Fibroblast of villous mesenchyme (primary cell): ENCODE measurements at places on chromosomes 6 and 20.

DNA sequence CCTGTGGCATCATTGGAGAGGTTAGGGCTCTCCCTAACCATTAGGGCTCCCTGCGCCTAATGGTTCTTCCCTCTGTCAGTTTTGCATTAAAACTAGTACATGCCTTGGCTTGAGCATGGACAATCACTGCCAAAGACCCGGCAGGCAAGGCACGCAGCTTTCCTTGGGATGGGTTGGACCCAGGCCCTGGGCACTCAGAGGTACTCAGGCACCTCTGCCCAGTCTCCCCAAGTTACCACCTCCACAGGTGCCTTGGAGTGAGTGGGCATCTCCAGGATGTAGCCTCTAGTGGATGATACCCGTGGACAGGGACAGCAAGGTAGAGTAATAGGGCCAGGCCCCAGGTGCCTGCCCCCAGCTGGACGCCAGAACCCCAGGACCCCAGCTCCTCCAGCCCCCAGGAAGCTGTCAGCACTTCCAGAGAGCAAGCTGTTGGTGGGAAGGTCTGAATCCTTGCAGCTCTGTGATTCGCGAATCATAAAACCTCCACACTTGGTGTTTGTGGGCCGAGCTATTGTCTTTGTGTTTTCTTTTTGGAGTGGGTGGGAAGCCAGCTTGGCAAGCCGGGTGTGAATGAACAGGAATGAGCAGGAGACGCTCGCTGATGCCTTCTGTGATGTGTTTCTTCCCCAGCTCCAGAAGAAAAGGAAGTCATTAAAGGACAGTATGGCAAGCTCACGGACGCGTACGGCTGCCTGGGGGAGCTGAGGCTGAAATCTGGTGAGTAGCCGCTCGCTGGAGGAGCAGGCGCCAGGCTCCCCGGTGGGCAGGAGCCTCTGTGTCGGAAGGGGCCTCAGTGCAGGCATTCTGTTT is 35.1 kb downstream of the SYNJ2 start:
- DNase-seq, result no peak

GRCh38 chr6:40353967-40354452 is 233.2 kb downstream of the LRFN2 start:
- DNase-seq, result no peak

DNA sequence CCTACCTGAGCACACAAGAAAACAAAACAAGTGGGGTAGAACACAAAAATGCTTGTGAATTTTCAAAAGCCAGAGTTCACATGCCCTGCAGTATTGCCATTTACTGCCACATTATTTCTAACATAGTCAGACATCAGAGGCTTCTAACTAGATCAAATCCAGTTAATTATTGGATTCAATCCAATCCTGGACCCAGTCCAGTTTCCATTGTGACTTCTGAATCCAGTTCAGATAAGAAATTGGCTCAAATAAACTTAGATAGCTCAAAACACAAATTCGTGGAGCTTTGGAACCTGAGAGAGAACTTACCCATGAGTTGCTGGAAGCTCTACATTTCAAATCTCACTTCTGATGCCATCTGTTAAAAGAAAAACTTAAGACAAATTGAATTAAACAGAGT is 85.2 kb upstream of the ANKEF1 start:
- no peak for DNase-seq

DNA sequence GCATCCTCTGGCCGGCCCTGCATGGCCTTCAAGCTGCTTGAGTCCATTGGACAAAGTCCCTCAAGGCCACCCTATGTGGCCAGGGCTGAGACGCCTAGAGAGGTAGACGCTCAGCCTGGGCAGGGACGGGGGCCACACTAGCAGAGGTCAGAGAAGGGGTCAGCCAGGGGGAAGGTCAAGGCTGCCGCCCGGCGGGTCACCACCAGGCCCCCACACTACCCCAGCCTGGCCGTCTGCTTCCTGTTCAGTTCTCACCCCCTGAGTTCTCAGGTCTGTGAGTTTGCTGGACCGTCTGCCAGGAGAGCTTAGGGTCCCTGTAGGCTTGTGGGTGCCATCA is 37.3 kb downstream of the NTSR1 start:
- no peak for DNase-seq

DNA sequence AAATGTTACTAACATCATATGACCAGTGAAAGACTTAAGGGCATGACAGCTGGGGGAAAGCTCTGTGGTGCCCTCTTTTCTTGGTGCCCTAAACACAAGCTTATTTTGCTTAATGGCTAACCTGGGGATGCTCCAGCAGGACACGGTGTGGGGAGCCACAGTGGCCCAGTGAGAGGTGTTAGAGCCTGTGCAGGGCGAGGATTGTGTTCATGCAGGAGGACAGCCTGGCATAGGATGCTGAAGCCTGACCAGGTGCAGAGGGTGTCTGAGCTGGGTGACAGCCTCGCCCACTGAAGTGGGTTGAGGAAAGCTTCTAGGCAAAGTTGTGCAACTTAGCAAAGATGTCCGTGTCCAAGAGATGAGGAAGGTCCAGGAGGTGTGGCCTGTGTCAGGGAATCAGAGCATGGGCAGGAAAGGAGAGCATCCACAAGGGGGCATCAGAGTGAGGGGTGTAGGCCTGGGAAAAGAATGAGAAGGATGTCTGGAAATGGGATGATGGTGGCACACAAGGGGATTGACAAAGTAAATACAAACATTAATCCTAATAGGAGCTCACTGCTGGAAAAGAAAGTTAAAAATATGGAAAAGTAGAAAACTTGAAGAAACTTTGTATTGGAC is 33.9 kb downstream of the SLC17A4 start:
- DNase-seq, result peak; percentile 52

- no peak for DNase-seq
Observed at GRCh38 chr6:10463491-10464481, 48.9 kb upstream of the TFAP2A start.

- DNase-seq, result peak; percentile 95
Observed at GRCh38 chr6:37499433-37500293, at the start of gene CCDC167. TSS of gene CCDC167 (minus strand) at chr6:37499893. CDS start at chr6:37499863, 30 bp downstream.

- DNase-seq, result no peak
Observed at GRCh38 chr6:169391473-169392071, 137.9 kb upstream of the THBS2 start.

- no peak for DNase-seq
Observed at GRCh38 chr6:109034526-109034925, 60.1 kb downstream of the SESN1 start.

GRCh38 chr6:146741609-146742008 is 142.8 kb downstream of the ADGB start:
- peak; percentile 54 for DNase-seq

DNA sequence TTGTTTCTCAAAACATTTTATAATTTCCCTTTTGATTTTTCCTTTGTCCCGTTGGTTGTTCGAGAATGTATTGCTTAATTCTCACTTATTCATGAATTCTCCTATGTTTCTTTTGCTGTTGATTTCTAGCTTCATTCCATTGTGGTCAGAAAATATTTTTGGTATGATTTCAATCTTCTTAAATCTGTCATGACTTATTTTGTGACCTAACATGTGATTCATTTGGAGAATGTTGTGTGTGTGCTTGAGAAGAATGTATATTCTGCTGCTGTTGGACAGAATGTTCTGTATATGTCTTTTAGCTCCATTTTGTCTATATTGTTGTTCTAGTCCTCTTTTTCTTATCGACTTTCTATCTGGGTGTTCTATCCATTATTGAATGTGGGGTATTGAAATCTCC is 286.2 kb upstream of the RNF217 start:
- DNase-seq, result peak; percentile 35

DNA sequence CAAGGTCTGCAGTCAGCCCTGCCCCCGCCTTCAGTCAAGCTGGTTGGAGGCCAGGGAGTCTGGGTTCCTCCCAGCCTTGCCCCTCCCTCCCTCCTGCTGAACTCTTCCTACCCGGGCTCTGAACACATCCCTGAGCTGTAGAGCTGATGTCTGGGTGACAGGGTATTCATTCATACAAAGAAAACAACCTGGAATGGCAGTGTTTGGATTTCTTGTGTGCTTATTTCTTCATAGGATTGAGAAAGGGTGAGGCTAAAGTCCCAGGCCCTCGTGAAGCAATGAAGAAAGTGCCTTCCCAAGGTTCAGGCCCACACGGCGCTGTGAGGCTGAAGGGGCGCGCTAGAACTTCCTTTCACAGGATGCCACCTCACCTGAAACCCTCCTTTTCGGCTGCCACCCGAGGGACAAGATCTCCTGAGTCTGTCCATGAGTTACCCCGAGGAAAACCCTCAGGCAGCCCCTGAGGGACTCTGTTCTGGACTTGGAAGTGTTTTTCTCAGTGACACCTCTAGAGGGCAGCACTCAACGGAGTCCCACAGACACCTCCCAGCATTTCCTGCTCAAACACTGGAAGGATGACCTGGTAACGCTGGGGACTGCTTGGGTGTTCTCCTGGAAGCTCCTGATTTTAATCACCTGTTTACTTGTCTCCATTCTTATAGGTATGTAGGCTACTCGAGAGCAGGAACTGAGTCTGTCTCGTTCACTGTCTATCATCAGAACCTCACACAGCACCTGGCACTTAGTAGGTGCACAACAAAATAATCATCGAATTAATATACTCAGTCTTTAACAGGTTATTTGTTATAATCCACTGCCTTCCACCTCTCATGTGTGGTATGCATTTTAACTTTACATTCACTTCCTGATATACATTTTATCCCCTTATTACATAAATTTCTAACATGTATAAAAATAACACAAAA is 11.8 kb upstream of the GSTA1 start:
- DNase-seq, result peak; percentile 47

- no peak for DNase-seq
Observed at GRCh38 chr6:25005010-25005409, 69.2 kb upstream of the RIPOR2 start.

DNA sequence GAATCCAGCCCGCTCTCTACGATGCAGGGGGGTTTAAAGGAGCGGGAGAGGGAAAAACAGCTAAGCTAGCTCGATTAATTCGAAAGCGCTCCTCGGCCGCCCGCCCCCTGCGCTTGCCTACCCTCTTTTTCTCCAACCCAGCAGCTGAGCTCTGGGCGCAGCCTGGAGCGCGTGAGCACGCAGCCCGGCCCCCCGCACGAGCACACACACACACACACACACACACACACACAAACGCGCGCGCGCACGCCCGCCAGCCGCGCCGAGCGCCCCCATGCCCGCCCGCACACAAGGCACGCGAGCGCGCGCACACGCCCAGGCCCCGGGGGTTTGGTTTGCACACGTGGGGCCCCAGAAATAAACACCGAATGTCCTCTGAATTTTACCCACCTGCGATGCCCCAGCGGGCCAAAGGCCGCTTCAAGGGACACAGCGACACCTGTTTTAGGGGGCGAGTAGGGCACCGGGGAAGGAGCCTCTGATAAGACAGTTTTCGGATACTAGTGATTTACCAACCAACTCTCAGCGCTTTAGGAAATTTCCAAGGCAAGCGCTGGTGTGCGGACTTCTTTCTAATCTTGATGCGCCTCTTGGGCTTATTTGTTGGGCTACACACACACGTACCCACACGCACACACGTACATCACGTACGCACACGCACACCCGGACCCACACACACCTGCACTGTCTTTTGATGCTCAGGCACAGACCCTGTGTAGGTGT is 802 bp upstream of the NRN1 start:
- no peak for DNase-seq

DNA sequence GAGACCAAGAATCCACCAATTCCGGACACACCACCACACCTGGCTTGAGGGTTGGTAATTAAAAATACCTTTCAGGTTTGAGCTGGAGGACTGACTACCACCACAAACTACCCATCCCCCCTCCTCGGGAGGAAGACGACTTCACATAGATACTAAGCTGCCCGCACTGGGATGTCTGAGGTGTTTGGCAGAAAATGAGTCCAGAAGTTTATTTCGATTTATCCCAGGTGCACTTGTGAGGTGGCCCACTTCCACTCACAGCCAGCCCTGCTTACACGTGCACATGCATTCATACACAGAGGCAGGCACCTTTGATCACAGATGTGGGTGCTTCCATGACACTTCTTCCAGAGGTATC is 187.1 kb downstream of the ID4 start:
- DNase-seq, result no peak

- no peak for DNase-seq
Observed at GRCh38 chr6:149452037-149452939, 32.5 kb downstream of the ZC3H12D start.

GRCh38 chr6:132931313-132931712 is 116.9 kb downstream of the RPS12 start:
- no peak for DNase-seq

GRCh38 chr6:124123617-124124209 is 320.0 kb downstream of the NKAIN2 start:
- no peak for DNase-seq

- no peak for DNase-seq
Observed at GRCh38 chr20:49691818-49692568, 21.7 kb downstream of the B4GALT5 start.

DNA sequence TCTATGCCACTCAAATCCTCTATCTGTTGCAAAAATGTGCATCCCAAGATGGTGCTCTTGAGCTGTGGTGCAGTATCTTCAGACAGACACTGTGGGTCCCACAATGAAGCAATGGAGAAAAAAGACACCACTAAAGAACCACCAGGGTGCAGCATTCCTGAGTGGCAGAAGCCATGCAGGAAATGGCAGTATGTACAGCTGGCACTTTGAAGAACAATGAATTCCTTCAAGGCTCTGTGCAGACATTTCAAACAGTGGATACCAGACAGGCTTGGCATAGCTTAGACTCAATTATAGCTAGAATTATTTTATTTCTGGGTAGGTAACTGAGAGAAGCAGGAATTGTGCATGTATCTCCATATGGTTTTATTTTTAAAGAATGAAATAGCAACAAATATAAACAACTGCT is 24.0 kb upstream of the HDAC2 start:
- DNase-seq, result peak; percentile 88

- no peak for DNase-seq
Observed at GRCh38 chr6:32855467-32856174, 1.6 kb downstream of the PSMB9 start.

DNA sequence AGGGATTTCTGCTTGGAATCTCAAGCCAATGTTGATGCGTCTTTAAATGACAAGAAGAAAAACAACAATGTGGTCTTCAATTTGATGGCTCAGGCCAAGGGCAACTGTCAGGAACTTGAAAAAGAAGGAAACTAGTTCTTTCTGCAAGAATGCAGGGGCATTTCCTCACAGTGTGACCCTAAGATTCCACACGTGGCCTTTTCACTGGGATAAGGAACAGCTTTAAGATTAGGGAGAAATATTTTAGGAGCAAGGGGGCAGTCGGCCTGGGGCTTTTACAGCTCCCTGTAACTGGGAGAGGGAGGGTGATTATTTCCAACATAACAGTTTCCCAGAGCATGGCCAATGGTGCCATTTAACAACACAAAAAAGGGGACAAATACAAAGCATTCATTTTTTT is 39.4 kb upstream of the MRPS10 start:
- DNase-seq, result peak; percentile 54

GRCh38 chr6:30044630-30045029 is 16.4 kb upstream of the POLR1H start:
- DNase-seq, result peak; percentile 34

GRCh38 chr20:19098806-19099578 is 113.5 kb upstream of the SLC24A3 start:
- no peak for DNase-seq

GRCh38 chr6:16480763-16481560 is 242.6 kb downstream of the GMPR start:
- no peak for DNase-seq
